ENCODE measurements at places on chromosomes 16 and 17. TPM values are rescaled to one million over a fixed set of nuclear protein-coding genes. Genes with fewer than 3 reads are reported as not detected.

GRCh38 chr17:51372345-51373004 is 112.1 kb downstream of the UTP18 start:
- peaks cover 12% of the 10 kb centered on the region for H3K4me1 ChIP-seq
- peak; percentile 63 for DNase-seq
- H3K36me3 ChIP-seq: no peaks in the 10 kb centered on the region

DNA sequence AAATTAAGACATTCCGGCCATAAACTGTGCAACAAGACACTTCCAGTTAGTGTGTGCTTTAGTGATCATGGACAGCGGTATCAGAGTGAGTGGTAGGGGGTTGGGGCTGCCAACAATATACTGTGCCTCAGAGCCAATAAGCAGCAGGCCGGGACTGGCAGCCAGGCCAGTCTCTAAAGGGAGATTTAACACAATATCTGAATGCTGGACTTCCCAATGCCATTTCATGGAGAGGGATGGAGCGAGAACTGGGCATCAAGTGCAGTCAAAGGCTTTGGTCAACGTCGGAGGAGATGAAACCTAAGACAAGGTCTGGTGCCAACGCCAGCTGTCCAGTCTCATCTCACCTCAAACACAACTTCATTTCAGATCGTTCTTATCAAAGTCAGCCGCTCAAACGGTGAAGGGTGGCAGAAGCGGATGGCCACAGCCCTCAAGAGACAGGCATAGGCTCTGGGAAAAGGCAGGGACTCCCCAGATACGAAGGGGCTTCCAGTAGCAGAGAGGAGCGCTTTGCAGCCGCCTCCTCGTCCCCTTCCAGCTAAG is 935 bp downstream of the USP32 start:
- H3K27me3 ChIP-seq: no peaks in the 10 kb centered on the region
- H3K36me3 ChIP-seq: no peaks in the 10 kb centered on the region
- DNase-seq: peak; percentile 27
- peak overlapping the region; percentile 99 for H3K27ac ChIP-seq

- DNase-seq: no peak
- no peak overlapping the region for H3K27ac ChIP-seq
- peaks cover 5% of the 10 kb centered on the region for H3K36me3 ChIP-seq
- H3K27me3 ChIP-seq: peaks cover 32% of the 10 kb centered on the region
These were observed 14.4 kb upstream of the CDIPT start for GRCh38 chr16:29877266-29877961.

DNA sequence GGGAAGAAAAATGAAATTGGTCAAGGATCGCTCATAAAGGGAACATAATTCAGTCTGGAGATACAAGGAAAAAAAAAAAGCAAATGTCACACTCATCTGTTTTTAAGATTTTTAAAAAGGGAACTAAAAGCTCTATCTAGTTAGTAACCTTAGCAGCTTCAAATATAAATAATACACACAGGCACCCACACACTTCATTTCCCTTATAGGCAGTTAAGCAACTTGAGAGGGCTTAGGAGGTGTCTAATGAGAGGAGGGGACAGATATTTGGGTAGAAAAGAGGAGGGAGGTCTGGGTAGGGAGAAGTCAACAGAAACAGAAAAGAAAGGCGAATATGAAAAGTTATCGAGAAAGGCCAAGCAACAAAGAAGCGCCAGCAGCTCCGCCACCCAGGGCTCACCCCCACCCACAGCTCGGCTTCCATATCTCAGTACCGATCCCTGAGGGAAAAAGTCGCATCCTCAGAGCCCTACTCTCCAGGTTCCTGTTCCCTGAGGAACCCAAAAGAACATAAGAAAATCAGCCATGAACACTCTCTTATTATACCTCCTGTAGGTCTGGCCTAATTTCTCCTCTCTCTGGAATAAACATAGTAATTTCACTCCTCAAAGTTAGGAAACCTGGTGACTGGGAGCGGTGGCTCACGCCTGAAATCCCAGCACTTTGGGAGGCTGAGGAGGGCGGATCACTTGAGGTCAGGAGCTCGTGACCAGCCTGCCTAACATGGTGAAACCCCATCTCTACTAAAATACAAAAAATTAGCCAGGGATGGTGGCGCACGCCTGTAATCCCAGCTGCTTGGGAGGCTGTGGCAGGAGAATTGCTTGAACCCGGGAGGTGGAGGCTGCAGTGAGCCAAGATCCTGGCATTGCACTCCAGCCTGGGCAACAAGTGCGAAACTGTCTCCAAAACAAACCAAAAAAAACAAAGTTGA is 69.6 kb upstream of the RCVRN start:
- no peak overlapping the region for H3K27ac ChIP-seq
- H3K4me1 ChIP-seq: peaks cover 35% of the 10 kb centered on the region
- H3K4me3 ChIP-seq: no peak overlapping the region
- no peak for DNase-seq

GRCh38 chr16:79008869-79009179 is 591.7 kb downstream of the MAF start:
- no peaks in the 10 kb centered on the region for H3K4me1 ChIP-seq
- no peak overlapping the region for H3K4me3 ChIP-seq
- no peak overlapping the region for H3K27ac ChIP-seq
- no peaks in the 10 kb centered on the region for H3K27me3 ChIP-seq
- 0 out of 2 replicates have a peak, but pooled peaks cover 7% of the 10 kb centered on the region for H3K36me3 ChIP-seq

The KRTAP16-1 gene
- total RNA-seq: not detected

DNA sequence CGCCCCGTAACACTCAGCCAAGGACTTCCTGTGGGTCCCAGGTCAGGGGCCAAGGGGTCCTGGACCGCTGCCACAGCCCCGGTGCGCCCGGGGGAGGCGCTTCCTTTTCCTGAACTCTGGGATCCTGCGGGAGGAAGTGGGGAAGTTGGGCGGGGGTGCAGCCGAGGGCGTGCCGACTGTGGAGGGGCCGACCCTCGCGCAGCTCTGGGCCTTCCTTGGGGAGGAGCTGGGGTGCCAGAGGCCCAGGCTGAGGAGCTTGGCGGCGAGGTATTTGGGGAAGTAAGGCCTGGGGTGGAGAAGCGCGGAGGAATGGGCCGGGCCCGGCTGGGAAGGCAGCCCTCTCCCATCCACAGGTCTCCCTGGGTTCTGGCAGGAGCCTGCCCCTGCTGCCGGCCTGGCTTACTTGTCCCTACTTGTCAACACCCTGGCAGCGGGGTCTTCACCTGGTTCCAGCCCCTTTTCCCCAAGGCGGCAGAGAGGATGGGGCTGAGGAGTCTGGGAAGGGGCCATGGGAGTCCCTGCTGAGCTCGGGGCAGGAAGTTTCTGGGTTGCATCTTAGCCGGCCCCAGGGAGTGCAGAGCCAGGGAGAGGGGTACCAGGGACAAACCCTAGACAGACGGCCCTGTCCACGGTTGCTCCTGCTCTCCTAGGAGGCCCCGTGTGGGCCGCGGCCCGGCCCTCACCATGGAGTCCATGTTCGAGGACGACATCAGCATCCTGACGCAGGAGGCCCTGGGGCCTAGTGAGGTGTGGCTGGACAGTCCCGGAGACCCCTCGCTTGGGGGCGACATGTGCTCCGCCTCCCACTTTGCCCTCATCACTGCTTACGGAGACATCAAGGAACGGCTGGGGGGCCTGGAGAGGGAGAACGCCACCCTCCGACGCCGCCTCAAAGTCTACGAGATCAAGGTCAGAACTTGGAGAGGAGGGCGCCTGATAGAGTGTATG is 1.7 kb downstream of the TBKBP1 start:
- H3K4me3 ChIP-seq: peak overlapping the region; percentile 87
- peaks cover 20% of the 10 kb centered on the region for H3K4me1 ChIP-seq
- DNase-seq: no peak
- H3K27me3 ChIP-seq: peaks cover 5% of the 10 kb centered on the region

DNA sequence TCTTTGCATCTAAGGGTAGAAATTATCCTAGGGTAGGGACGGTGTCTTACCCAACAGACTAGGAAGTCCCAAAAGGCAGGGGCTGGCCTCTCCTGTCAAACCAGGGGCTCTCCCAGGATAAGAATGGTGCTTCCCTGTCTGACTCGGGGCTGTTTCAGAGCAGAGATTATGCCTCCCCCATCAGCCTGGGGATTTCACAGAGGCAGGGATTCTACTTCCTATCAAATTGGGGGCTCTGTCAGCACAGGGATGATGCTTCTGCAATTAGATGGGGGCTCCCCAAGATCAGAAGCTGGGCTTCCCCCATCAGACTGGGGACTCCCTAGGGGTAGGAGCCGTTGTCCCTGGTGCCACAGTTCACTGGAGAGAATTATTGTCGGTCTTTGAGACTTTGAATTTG is 2.3 kb downstream of the NXPH3 start:
- peaks cover 11% of the 10 kb centered on the region for H3K27me3 ChIP-seq
- no peak overlapping the region for H3K4me3 ChIP-seq
- DNase-seq: no peak
- H3K4me1 ChIP-seq: peaks cover 33% of the 10 kb centered on the region

DNA sequence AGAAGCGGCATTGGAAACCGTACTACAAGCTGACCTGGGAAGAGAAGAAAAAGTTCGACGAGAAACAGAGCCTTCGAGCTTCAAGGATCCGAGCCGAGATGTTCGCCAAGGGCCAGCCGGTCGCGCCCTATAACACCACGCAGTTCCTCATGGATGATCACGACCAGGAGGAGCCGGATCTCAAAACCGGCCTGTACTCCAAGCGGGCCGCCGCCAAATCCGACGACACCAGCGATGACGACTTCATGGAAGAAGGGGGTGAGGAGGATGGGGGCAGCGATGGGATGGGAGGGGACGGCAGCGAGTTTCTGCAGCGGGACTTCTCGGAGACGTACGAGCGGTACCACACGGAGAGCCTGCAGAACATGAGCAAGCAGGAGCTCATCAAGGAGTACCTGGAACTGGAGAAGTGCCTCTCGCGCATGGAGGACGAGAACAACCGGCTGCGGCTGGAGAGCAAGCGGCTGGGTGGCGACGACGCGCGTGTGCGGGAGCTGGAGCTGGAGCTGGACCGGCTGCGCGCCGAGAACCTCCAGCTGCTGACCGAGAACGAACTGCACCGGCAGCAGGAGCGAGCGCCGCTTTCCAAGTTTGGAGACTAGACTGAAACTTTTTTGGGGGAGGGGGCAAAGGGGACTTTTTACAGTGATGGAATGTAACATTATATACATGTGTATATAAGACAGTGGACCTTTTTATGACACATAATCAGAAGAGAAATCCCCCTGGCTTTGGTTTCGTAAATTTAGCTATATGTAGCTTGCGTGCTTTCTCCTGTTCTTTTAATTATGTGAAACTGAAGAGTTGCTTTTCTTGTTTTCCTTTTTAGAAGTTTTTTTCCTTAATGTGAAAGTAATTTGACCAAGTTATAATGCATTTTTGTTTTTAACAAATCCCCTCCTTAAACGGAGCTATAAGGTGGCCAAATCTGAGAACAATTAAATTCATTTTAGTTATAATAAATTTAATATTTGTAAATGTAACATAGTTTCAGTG is 1.7 kb downstream of the HEXIM1 start:
- peak overlapping the region; percentile 100 for H3K27ac ChIP-seq
- no peak for DNase-seq
- H3K36me3 ChIP-seq: peaks cover 38% of the 10 kb centered on the region
- H3K27me3 ChIP-seq: peaks cover 22% of the 10 kb centered on the region

The CHST5 gene
- not detected for total RNA-seq

- no peak overlapping the region for H3K4me3 ChIP-seq
- peaks cover 2% of the 10 kb centered on the region for H3K27me3 ChIP-seq
- H3K27ac ChIP-seq: no peak overlapping the region
- DNase-seq: no peak
These were observed 25.5 kb downstream of the ACSF3 start for GRCh38 chr16:89119166-89119621.

- H3K27me3 ChIP-seq: peaks cover 11% of the 10 kb centered on the region
- no peaks in the 10 kb centered on the region for H3K36me3 ChIP-seq
- peak; percentile 28 for DNase-seq
- peak overlapping the region; percentile 41 for H3K27ac ChIP-seq
These were observed 85.7 kb downstream of the NOG start for GRCh38 chr17:56679115-56679776.

DNA sequence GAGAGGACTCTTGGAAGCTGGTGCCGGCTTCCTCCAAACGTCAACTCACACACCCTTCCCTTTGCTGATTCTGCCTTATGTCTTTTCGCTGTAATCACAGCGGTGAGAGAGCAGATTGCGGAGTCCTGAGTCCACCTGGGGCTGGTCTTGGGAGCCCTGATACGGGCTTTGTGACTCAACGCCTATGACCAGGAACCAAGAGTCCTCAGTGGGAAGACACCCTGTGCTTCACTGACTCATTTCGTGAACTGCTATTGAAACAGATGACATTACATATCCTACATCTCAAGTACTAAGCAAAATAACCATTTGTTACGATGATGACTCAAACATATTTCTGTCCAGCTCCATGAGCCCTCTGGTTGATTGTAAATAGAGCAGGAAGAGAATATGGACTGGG is 90.7 kb upstream of the CREBBP start:
- peaks cover 6% of the 10 kb centered on the region for H3K36me3 ChIP-seq
- H3K27me3 ChIP-seq: peaks cover 3% of the 10 kb centered on the region
- H3K27ac ChIP-seq: peak overlapping the region; percentile 95
- DNase-seq: peak; percentile 90
- peaks cover 24% of the 10 kb centered on the region for H3K4me1 ChIP-seq
- H3K4me3 ChIP-seq: peak overlapping the region; percentile 81

- peaks cover 21% of the 10 kb centered on the region for H3K4me1 ChIP-seq
- no peak overlapping the region for H3K4me3 ChIP-seq
- H3K36me3 ChIP-seq: no peaks in the 10 kb centered on the region
- peaks cover 2% of the 10 kb centered on the region for H3K27me3 ChIP-seq
These were observed 429.4 kb upstream of the MAF start for GRCh38 chr16:80029761-80030481.

The DNAJA3 gene
- total RNA-seq: 51.9 TPM

The TP53TG3F gene
- total RNA-seq: not detected
